ENCODE measurements at places on chromosomes 11 and 22.

- no peak for DNase-seq
Observed at GRCh38 chr11:79344753-79345294, 96.0 kb downstream of the TENM4 start.

- DNase-seq: no peak
Observed at GRCh38 chr22:23684561-23685031, 6.2 kb upstream of the RGL4 start.

DNA sequence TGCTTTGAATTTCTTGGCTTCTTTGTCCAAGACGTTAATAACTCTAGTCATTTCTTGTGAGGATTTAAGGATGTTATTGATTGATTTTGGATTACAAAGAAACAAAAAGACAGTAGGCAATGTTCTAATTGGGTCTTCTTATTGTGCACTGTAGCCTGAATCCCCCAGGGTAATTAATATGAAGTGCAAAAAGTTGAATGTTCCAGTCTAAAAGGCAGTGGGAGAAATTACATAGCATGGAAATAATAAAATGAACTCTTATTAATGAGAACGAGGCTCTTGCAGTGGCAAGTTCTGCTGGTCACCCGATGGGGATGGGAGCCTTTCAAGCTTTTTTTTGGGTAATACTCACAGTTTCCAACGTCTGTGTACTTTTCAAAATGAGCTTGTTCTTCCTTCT, 45.6 kb downstream of the UBASH3B start:
- DNase-seq: no peak

GRCh38 chr22:31977141-31977841, 33.0 kb downstream of the YWHAH start:
- peak; percentile 35 for DNase-seq

DNA sequence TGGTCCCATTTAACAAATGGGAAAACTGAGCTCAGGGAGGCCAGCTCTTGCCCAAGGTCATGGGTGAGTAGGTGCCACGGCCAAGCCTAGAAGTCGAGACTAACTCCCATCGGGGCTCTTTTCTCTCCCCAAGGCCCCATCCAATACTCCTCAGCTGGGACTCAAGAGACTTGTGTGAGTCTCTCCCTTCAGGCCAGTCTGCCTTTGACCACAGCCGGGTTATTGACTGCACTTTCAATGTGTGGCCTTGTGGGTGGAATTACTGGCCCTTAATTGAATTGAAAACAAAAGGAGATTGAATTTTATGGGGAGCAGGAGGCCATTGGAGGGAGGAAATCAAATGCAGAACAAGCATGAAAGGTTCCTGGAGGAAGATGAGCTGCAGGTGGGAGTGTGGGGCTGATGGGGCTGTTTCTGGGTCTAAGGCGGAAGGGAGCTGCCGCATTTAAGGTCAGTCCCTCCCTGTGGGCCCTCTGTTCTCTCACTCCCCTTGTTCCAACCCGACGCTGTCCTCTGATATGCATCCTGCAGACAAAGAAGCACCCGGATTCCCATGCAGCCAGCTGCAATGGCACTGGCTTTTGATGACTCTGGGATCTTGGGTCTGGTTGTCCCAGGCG, 552.8 kb downstream of the MIAT start:
- DNase-seq: no peak

DNA sequence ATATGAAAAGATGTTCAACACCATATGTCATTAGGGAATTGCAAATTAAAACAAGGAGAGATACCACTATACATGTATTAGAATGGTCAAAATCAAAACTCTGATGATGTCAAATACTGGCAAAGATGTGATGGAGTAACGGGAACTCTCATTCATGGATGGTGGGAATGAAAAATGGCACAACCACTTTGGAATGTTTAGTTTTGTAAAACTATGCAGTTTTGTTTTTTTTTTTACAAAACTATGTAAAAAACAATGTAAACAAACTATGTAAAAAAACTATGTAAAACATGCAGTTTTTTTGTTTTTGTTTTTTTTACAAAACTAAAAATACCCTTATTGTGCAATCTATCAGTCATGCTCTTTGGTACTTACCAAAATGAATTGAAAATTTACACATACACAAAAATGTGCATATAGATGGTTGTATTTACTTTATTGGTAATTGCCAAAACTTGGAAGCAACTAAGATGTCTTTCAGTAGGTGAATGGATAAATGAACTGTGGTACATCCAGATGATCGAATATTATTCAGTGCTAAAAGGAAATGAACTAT, 5.0 kb upstream of the USP47 start:
- no peak for DNase-seq

- no peak for DNase-seq
Observed at GRCh38 chr11:133842730-133843129, 2.6 kb downstream of the SPATA19 start.
